ENCODE measurements at places on chromosomes 1 and 21. TPM values are rescaled to one million over a fixed set of nuclear protein-coding genes. Genes with fewer than 3 reads are reported as not detected.

DNA sequence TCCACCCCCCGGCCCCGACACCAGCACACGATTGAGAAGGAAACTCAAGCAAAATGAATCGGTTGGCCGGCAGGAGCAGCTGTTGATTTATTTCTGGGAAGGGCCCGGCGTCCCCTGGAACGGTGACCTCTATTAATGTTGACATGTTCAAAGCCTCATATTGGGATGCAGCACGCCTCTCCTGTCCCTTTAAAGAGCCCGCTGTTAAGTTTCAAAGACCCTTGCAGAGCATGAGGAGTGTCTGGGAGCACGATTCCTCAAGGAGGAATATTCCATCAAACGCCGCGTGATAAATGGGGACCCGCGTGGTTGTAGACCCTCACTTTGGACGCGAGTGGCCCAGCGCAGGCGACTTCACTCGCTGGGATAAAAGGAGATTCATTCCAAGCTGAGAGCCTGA, 21.5 kb upstream of the ACTL8 start:
- H3K4me3 ChIP-seq = no peak overlapping the region
- no peaks in the 10 kb centered on the region for H3K4me1 ChIP-seq
- no peak for DNase-seq
- no peak overlapping the region for H3K27ac ChIP-seq

GRCh38 chr1:14498839-14499238, 99.6 kb upstream of the KAZN start:
- H3K27ac ChIP-seq = no peak overlapping the region
- no peak for DNase-seq
- H3K4me3 ChIP-seq = no peak overlapping the region
- H3K36me3 ChIP-seq = no peaks in the 10 kb centered on the region
- peaks cover 3% of the 10 kb centered on the region for H3K27me3 ChIP-seq
- peaks cover 17% of the 10 kb centered on the region for H3K4me1 ChIP-seq

UQCRHL gene
- total RNA-seq = 1.3 TPM

- no peak for DNase-seq
- H3K4me1 ChIP-seq = no peaks in the 10 kb centered on the region
- H3K4me3 ChIP-seq = no peak overlapping the region
- H3K27me3 ChIP-seq = no peaks in the 10 kb centered on the region
- H3K36me3 ChIP-seq = peaks cover 7% of the 10 kb centered on the region
- no peak overlapping the region for H3K27ac ChIP-seq
These were observed 69.9 kb downstream of the ATF6 start for GRCh38 chr1:161836018-161836417.

DNA sequence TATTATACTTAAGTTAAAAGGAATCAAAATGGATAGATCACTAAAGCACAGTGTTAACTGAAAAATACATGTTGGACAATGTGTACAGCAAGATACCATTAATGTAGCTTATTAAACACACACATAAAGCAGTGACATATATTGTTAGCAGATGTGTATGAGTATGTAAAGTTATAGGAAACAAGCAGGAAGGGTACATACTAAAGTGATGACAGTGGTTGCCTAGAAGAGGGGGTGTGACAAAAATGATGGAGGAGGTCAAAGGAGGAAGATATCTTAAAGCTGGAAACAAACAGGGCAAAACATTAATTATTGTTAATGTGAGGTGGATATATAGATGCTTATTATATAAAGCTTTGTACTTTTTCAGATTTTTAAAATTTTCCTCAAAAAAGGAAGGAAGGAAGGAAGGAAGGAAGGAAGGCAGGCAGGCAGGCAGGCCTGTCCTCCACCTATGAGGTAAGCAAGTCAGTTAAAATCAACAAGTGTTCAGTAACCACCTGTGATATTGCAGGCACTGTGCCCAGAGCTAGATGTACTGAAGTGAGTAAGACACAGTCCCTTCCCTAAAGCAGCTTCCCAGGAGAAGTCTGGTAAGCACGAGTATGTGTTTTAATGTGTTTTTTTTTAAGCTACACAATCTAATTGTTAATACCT, 252.9 kb upstream of the NR5A2 start:
- DNase-seq = no peak
- H3K36me3 ChIP-seq = peaks cover 2% of the 10 kb centered on the region
- no peaks in the 10 kb centered on the region for H3K4me1 ChIP-seq
- peaks cover 23% of the 10 kb centered on the region for H3K27me3 ChIP-seq
- no peak overlapping the region for H3K4me3 ChIP-seq
- no peak overlapping the region for H3K27ac ChIP-seq

GRCh38 chr1:184861755-184862336, 107.2 kb upstream of the EDEM3 start:
- peaks cover 5% of the 10 kb centered on the region for H3K4me1 ChIP-seq
- no peak overlapping the region for H3K4me3 ChIP-seq
- H3K27me3 ChIP-seq = no peaks in the 10 kb centered on the region
- no peak for DNase-seq

GRCh38 chr21:36236052-36236730, 79.6 kb downstream of the DOP1B start:
- no peaks in the 10 kb centered on the region for H3K27me3 ChIP-seq
- no peak for DNase-seq
- peaks cover 10% of the 10 kb centered on the region for H3K36me3 ChIP-seq
- peaks cover 15% of the 10 kb centered on the region for H3K4me1 ChIP-seq
- no peak overlapping the region for H3K4me3 ChIP-seq
- H3K27ac ChIP-seq = no peak overlapping the region

DNA sequence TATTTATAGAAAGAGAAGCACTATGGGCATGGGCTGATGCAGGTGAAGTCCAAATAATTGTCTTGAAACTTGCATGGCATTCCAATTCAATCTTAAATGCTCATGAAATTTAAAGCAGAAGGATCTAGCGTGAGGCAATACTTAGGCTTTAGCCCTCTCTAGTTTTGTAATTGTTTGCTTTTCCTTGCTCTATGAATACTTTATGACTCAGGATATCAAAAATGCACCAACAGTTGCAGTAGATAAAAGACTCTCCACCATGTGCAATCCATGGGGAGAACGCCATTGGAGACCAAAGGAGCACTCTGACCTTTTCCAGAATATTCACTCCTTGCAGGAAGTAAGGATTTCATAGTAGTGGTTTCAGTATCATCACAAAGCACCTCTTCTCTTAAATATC, 436.4 kb downstream of the LRRIQ3 start:
- no peaks in the 10 kb centered on the region for H3K4me1 ChIP-seq

NUP210L gene
- 0.19 TPM for total RNA-seq

CHI3L2 gene
- not detected for total RNA-seq
